Immature natural killer cell (primary cell): ENCODE measurements at places on chromosomes 4 and X.
A peak's percentile ranks its signal among the peaks of the same experiment; 100 is the strongest.

DNA sequence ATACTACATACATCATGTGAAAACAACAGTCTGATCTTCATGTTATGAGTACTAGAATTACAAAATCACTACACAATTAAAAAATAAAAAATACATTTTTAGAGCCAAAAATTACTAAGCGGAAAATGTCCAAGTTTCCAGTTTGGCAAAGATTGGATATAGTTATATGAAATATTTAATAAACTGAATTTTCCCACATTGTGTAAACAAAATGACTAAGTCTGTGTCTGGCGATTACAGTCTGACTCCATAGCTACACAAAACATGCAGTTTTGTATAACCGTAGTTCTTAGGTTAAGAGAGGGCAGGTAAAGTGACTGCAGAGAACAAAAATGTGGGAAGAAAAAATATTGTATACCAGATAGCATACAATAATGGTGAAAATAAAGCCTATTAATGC lies 59.2 kb upstream of the TMEM47 start:
- H3K27ac ChIP-seq = no peak overlapping the region
- no peaks in the 10 kb centered on the region for H3K4me1 ChIP-seq
- no peak for DNase-seq

DNA sequence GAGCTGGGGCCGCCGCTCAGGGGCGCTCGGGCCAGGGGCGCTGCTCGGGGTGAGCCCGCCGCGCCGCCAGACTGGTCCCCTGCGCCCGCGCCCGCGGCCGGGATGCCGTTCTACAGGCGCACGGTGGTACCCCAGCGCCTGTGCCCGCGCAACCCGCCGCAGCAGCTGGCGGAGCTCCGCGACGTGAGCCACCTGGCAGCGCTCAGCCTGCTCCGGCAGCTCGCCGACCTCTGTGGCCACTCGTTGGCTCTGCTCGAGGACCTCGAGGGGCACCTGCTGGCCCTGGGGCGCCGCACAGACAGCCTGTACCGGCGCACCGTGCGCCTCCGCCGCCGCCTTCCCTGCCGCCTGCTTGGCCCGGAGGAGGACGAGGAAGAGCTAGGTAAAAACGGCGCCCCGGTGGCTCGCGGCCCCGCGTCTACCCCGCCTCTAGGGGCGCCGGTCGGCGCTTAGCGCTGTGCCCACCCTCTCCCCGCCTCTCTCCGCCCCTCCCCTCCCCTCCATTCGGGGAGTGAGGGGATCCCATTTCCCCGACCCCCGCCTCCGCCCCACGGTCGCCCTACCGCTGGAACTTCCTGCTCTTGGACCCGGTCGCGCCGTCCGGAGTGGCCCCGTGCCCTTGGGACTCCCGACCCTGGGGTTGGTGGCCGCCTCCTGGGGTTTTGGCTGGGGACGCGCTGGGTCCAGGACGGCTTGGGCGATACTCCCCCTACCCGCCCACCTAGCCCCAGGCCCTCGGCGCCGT lies 513 bp downstream of the NHSL2 start:
- H3K27me3 ChIP-seq = peaks cover 26% of the 10 kb centered on the region
- peak; percentile 15 for DNase-seq
- H3K27ac ChIP-seq = no peak overlapping the region
- H3K4me1 ChIP-seq = no peaks in the 10 kb centered on the region

DNA sequence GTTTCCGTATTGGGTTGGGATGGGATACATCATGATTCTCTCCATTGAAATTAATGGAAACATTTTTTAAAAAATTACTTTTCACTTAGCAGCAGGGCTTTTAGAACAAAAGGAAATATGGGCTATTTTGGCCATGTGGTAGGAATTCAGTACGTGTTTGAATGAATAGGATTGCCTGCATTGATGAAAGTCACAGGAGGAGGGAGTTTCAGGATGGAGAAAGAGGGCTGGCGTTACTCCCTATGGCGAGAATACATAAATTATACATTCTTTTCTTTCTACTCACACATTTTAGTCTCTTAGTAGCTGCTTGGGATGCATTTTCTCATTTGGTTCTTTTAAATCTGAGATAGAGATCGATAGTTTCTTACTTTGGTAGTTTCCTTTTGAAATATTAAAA lies 100.3 kb upstream of the PDHA1 start:
- H3K27me3 ChIP-seq = peaks cover 6% of the 10 kb centered on the region
- H3K4me3 ChIP-seq = no peak overlapping the region
- no peak overlapping the region for H3K27ac ChIP-seq
- no peaks in the 10 kb centered on the region for H3K4me1 ChIP-seq
- DNase-seq = no peak

GRCh38 chr4:94420356-94420755 lies 31.4 kb upstream of the PDLIM5 start:
- peaks cover 5% of the 10 kb centered on the region for H3K27me3 ChIP-seq
- H3K4me3 ChIP-seq = no peak overlapping the region
- H3K36me3 ChIP-seq = peaks cover 4% of the 10 kb centered on the region
- H3K4me1 ChIP-seq = no peaks in the 10 kb centered on the region

GRCh38 chr4:165838575-165838974 lies 34.5 kb upstream of the TLL1 start:
- H3K4me3 ChIP-seq = no peak overlapping the region
- H3K4me1 ChIP-seq = no peaks in the 10 kb centered on the region
- H3K27me3 ChIP-seq = no peaks in the 10 kb centered on the region
- no peak overlapping the region for H3K27ac ChIP-seq
